ENCODE measurements at places on chromosomes 16 and 17.

GRCh38 chr16:69511651-69512050 is 54.1 kb upstream of the NFAT5 start:
- DNase-seq, result no peak

DNA sequence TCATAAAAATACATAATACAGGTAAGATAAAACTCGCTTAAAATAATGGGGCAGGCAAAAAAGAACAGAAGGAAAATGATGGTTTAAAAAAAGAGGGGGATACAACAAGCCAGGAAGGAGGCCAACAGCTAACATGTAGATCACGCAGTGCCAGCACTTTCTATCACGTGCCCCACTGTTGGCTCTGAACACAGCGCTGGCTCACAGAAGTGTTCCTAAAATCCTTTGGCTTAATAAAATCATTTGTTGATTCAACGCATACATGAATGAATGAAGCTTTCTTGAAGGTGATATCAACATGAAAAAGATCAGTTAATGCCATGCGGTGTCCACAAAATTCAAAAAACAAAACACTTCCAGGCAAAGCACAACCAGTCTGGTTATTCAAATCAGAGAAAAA is 8.5 kb downstream of the ITGAE start:
- DNase-seq, result no peak

DNA sequence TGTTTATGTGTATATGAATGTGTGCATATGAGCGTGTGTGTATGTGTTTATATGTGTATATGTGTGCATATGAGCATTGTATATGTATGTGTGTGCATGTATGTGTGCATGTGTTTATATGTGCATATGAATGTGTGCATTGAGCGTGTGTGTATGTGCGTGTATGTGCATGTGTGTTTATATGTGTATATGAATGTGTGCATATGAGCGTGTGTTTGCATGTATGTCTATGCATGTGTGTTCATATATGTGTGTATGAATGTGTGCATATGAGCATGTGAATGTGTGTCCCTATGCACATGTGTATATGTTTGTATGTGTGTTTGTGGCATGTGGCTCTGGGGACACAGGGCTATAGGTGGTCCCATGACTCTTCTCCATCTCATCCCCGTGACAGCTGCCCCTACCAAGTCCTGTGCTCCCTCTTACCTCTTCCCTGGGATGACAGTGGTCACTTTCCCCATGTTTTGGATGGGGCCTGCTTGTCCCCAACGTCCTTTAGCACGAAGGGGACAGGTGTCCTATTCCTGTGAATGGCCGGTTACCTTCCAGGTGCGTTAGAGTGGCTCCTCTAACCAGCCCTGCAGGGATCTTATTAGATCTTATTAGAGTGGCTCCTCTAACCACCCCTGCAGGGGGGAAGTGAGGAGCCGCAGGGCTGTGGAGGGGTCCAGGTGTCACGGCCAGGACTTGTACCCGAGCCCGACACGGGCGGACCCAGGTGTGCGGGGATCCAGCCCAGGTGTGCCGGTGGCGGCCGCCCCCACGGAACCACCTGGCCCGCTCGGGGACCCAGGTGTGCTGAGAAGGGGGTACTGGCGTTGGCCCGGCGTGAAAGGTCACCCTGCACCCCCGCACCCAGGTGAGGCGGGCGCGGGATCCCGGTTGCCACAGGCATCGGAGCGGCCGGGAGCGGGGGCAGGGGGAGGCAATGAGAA is 105.6 kb downstream of the SEC14L1 start:
- DNase-seq, result no peak

GRCh38 chr17:81465910-81466309 is 46.7 kb downstream of the ACTG1 start:
- no peak for DNase-seq

- no peak for DNase-seq
Measured at GRCh38 chr17:62901544-62901943, 64.5 kb upstream of the TANC2 start.

DNA sequence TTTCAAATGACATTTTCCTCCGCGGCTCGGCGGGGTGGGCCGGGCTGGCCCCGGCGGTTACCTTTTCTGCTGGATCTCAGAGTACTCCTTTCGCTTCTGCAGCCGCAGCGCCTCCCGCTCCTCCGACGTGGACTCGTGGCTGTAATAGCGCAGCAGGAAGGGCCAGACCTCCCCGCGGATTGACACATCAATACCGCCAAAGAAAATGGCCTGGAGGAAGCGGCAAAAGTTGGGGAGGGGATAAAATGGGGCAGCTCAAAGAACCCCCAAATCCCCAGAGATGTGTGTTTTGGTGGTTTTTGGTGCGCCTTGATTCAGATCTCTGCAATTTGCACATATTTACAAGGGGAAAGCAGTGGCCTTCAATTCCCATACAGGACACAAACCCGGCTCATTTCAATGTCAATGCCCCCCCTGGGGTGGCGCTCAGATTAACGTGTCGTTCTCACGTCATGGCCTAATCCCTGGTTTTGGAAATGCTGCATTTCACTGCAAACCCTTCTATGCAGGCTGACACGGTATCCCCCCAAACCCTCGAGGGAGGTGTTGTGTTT is 85.9 kb downstream of the TBC1D16 start:
- no peak for DNase-seq

DNA sequence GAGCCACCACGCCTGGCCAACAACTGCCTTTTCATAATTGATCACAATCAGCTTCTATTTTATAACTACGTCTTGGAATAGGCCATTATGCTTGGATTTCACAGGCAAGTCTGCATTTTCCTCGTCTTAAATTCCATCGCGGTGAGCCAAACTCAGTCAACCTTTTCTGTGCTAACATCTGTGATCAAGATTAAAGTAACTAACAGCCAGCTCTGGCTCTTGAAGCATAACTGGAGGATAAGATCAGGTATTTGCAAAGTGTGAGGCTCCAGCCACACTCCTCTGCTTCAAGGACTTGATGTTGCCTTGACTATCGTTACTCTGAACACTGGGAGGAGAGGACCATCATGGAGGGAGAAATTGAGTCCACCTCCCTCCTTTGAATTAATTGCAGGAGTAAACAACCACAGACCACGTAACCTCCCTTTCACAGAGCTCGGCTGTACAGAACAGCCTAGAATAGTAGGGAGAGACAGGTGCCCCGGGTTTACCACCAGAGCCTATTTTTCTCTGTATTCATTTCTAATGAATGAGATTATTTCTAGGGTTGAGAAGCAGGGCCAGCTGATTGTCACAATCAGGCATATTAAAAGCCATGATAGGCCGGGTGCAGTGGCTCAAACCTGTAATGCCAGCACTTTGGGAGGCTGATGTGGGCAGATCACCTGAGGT is 143.0 kb downstream of the XYLT1 start:
- DNase-seq, result no peak

DNA sequence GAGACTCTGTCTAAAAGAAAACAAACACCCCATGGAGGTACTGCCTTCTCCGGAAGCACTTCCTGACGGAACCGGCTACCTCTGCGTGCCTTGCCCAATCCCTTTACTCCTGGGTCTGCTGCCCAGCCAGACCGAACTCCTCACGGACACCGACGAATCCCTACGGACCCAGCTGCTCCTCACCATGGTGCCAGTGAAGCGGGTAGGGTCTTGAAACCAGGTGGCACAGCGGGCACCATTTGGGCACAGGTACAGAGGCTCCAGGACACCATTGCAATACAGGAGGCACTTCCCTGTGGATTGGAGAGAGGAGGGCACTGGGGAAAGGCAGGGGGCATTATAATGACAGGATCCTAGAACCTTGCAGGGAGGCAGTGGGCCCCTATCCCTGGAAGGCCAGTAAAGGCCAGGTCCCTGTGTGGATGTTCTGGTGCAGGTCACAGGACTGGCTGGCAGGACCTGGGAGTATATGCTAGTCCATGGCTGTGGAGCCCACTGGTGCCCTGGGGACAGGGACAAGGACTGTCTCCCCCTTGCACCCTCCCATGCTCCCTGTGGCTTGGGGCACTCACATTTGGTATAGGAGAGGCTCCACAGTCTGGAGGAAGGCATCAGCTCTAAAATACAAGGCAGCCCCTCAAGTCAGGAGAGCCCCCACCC is 2.3 kb downstream of the SLC25A39 start:
- no peak for DNase-seq

- DNase-seq, result peak; percentile 56
Measured at GRCh38 chr17:18217412-18218015, 7.9 kb upstream of the LLGL1 start.

GRCh38 chr17:66652840-66653507 is 181.9 kb upstream of the CACNG5 start:
- DNase-seq, result no peak

- DNase-seq, result no peak
Measured at GRCh38 chr17:70084476-70084875, 9.5 kb downstream of the KCNJ16 start.

DNA sequence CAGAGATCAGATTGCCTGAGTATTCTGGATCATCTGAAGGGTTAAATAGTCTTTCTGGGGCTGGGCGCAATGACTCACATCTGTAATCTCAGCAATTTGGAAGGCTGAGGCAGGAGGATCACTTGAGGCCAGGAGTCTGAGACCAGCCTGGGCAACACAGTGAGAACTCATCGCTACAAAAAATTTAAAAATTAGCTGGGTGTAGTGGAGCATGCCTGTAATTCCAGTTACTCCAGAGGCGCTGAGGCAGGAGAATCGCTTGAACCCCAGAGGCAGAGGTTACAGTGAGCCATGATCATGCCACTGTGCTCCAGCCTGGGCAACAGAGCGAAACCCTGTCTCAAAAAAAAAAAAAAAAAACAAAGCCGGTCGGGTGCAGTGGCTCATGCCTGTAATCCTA is 15.7 kb downstream of the MVP start:
- DNase-seq, result no peak

DNA sequence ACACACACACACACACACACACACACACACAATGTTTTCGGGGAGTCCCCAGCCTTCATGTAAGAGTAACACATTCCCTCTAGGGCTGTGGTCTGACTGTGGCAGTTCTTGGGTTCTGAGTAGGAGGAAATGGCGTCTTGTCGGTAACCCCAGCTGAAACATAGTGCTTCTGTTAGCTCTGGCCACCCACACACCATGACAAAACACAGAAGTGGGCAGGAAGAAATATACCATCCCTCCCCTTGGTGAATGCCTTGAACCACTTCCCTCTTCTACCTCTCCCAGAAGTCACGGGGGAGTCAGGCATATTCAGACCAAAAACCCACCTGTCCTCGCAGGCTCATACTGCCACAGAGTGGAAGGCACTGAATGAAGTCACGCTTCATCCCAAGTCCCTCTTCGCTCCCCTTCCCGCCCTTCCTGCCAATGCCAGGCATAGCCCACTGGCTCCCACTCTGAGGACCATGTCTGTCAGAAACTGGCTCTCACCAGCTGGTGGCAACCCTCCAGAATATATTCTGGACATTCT is 11.5 kb downstream of the SLC35B1 start:
- DNase-seq, result peak; percentile 38

GRCh38 chr17:67212714-67213417 is 32.1 kb downstream of the HELZ start:
- DNase-seq, result no peak

- DNase-seq, result no peak
Measured at GRCh38 chr16:18789515-18789849, 652 bp downstream of the RPS15A start.

DNA sequence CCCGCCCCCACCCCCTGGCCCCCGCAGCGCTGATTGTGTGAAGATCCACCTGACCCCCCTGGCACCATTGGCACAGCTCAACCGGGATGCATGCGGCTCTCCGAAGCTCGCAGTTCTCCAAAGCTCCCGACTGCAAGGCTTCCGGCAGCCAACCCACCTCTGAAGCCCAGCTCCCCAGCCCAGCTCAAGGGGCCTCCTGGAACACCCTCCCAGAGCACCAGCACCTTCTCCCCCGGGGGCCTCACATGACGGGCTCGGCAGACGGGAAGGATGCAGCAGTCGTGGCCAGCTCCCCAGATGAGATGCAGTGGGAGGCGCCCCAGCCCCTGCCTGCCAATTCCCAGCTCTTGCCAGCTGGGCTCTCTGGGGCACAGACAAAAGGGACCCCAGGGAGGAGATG is 215.3 kb downstream of the ZNF423 start:
- DNase-seq, result no peak

DNA sequence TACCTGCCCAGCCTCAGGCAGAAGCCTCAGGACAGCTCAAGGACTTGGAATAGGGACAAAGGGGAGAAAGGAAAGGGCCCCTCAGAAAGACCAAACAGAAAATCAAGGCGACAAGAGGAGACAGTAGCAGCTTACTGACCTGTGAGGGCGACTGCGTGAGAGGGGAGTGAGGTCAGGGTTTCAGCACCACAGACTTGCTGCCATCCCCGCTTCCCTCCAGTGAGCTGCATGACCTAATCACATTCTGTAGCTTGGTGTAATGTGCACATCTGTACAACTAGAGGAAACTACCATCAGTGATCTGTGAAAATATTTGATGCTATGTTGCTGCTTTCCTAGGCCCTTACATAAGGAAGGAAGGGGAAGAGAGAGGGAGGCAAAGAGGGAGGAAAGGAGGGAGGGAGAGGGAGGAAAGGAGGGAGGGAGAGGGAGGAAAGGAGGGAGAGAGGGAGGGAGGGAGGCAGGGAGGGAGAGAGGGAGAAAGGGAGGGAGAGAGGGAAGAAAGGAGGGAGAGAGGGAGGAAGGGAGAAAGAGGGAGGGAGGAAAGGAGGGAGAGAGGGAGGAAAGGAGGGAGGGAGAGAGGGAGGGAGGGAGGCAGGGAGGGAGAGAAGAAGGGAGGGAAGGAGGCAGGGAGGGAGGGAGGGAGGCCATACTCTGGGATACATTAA is 404.9 kb upstream of the CDH5 start:
- DNase-seq, result no peak

DNA sequence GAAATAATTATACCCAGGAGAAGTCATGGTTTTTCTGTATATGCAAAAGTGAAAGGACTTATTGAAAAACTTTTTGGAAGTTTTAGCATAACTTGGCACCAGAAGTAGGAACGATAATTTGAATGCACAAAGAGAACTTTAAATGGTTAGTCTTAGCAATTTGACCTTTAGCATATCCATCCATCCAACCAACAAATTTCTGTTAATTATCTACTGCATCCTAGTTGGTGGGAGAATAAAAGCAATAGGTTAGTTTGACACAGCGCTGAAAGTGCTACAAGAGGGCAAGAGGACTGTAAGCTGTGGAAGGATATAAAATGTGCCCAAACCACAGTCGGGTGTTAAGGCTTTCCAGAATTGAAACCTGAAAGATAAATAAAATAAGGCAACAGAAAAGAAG is 17.6 kb downstream of the SPAG9 start:
- DNase-seq, result no peak

DNA sequence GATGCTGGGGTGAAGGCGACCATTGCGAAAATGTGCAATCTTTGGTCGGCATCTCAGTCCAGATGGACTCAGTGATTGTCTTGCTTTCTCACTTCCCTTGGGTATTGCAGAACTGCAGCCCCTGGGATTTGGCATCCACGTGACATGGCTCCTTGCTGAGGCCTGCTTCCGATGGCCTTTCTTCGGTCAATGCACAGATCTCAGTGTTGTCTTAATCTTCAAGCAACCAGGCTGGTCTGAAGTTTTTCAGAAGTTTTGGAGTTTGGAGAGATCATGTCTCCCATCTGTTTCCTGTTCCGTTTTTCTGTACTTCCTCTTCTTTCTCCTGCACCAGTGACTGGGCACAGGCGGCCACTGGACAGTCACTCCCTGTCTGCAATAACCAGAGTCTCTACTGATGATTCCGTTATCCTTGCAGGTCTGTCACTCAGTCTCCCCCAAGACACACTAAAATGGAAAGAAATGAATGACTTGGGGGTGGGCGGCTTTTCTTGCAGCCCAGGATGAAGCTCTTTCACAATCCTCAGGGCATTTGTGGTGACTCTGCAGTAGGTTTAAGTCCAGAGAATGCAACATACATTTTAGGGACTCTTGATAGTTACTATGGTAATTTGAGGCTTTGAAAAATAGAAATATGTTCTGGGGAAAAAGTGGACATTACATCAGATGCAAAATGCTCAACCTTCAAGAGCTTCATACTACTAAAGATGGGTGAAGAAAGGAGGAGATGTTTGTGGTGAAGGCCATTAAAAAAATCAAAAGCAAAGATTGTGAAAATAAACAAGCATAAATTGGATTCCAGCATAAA is 106.3 kb upstream of the ZFHX3 start:
- DNase-seq, result no peak

Measured in stimulated activated CD8-positive, alpha-beta memory T cell treated with anti-CD3 and anti-CD28 coated beads, Interleukin-2, amount 100 ng/mL, for 1 hour (primary cell).